NCI-H146 (cell line): ENCODE measurements at places on chromosomes 1 and 21.

GRCh38 chr21:38857152-38857825 lies 51.6 kb downstream of the ETS2 start:
- DNase-seq = no peak

DNA sequence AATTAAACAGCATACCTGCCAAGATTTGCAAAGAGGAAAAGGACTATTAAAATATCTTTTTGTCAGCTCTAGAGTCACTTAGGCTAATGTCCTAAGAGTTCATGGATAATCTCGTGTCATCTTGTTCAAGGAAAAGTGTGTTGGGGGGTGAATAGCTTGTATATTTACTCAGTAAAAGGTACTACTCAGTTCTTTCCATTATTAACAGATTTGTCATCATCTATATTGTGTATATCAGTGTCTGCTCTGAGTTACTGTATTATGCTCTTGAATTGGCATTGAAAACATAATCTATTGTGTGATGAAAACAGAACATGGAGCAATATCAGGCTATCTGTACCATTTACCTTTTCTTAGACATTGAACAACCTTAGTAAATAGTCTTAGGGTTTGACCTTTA lies 41.9 kb downstream of the SMG7 start:
- DNase-seq = no peak

- no peak for DNase-seq
Observed at GRCh38 chr1:8947127-8947691, 1.5 kb downstream of the CA6 start.

- no peak for DNase-seq
Observed at GRCh38 chr1:17943506-17943905, 164.1 kb upstream of the IGSF21 start.

DNA sequence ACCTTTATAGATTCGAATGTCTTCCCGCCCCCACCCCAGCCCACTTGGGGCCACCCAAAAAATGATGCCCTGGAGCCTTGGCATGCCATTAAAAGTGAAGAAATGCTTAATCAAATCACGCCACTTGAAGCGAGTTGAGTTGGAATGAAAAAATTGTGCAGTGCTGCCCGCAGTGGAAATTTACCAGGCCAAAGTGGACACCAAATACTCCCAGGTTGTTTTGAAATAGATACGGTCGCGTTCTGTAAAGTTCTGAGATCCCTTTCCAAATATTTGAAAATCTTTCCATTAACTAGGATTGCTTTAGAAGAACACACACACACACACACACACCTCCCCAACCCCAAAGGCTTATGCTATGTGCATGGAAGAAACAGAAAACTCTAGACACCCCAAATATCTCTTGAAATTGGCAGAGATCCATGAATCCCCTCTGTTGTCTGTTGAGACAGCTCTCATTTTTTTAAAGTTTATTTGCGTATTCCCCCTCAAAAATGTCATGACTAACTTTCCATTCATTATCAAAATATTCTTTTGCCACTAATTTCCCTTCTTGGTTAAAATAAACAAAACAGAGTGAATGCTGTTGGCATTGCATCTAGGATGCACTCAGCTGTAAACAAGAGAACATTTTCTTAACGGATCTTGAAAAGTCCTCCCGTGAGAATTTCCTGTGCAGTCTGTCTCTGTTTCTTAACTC lies 142.3 kb upstream of the KCNE2 start:
- no peak for DNase-seq
